ENCODE measurements at places on chromosomes 7 and 10. TPM values are rescaled to one million over a fixed set of nuclear protein-coding genes. Genes with fewer than 3 reads are reported as not detected.

Gene PIP
- not detected for total RNA-seq

DNA sequence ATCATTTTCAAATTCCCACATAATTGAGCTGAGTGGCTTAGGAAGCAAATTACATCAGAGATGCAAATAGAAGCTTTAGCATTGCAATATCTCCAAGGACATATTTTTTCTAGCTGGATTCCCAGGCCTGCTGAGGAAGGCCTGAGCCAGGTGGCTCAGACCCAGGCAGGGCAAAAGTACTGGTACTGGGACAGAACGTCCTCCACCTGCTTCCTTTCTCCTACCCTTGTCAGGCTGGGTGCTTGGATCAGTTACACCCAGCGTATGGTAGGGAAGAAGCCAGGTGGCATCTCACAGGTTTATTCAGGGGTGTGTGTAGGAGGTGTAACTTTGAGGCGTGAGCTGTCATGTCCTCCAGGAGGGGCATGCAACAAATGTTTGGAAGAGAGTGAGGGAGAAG is 3.0 kb upstream of the PANK1 start:
- H3K4me1 ChIP-seq: peaks cover 11% of the 10 kb centered on the region
- peaks cover 3% of the 10 kb centered on the region for H3K27me3 ChIP-seq
- no peak for DNase-seq

- H3K4me3 ChIP-seq: no peak overlapping the region
- peaks cover 10% of the 10 kb centered on the region for H3K36me3 ChIP-seq
- no peak for DNase-seq
These were observed 6.7 kb downstream of the ANKRD16 start for GRCh38 chr10:5882961-5883360.

- no peaks in the 10 kb centered on the region for H3K27me3 ChIP-seq
- H3K36me3 ChIP-seq: no peaks in the 10 kb centered on the region
- no peak for DNase-seq
- H3K27ac ChIP-seq: no peak overlapping the region
- no peaks in the 10 kb centered on the region for H3K4me1 ChIP-seq
These were observed 307.5 kb upstream of the ANKRD30A start for GRCh38 chr10:36817898-36818297.

Gene MYL10
- not detected for total RNA-seq

DNA sequence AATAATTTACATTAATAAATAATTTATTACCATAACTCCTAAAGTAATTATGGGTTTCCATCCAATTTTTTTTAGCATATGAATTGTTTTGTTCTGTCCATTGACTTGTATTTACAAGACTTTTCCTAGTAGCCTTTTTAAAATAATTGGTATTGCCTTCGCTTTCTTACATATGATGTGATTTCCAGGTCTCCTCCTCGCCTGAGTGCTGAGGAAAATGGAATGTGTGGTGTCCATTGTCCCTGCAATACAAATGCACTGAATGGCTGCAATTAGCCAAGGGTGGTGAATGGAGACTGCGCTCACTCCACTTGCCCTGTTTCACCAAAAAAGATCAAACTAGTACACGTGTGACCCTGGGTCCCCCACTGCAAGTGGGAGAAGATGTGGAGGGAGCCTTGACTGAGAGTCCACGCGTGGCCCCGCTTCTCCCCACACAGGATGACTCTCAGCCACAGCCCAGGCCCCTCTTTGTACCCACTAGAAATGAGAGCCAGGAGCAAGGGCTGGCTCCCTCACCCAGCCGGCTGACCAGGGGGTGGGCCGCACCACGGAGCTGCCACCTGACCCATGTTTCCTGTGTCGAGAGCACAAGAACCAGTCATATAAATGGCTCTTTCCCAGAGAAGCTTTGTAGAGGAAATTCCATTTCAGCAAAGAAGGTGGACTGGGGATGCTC is 52.6 kb downstream of the FAM53B start:
- DNase-seq: no peak
- H3K27ac ChIP-seq: no peak overlapping the region
- peaks cover 10% of the 10 kb centered on the region for H3K36me3 ChIP-seq
- H3K27me3 ChIP-seq: no peaks in the 10 kb centered on the region
- peaks cover 5% of the 10 kb centered on the region for H3K4me1 ChIP-seq
- H3K4me3 ChIP-seq: no peak overlapping the region
